ENCODE measurements at places on chromosomes 3 and 15.
A peak's percentile ranks its signal among the peaks of the same experiment; 100 is the strongest.

DNA sequence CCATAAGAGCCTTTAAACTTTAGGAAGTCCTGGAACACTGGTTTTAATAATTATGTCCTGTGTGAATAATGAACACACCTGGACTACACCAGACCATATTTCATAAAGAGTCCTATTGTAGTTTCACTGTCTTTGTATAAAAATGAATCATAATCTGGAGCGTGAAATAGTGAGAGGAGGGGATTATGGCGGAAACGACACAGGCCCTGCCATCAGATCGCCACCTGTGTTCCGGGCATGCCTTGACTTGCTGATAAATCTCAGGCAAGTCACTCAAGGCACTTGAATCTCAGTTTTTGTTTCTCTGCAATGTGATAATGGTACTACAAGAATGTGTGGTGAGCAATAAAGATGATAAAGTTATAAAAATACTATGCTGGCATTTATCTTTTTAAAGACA is 995.5 kb downstream of the MCTP2 start:
- no peak for DNase-seq

- no peak for DNase-seq
These were observed 1134.9 kb downstream of the ROBO2 start for GRCh38 chr3:78174821-78175220.

- no peak for DNase-seq
These were observed 289.8 kb upstream of the ROPN1 start for GRCh38 chr3:124281453-124282316.

- DNase-seq = no peak
These were observed 1.0 kb downstream of the C3orf38 start for GRCh38 chr3:88150806-88151205.

- DNase-seq = no peak
These were observed 8.6 kb downstream of the SNRK start for GRCh38 chr3:43294975-43295374.

- DNase-seq = no peak
These were observed 405.7 kb upstream of the RORA start for GRCh38 chr15:61634837-61635236.

- DNase-seq = no peak
These were observed 59.1 kb upstream of the CDV3 start for GRCh38 chr3:133514418-133514817.

- DNase-seq = no peak
These were observed 61.3 kb downstream of the CRYBG3 start for GRCh38 chr3:97882975-97883598.

DNA sequence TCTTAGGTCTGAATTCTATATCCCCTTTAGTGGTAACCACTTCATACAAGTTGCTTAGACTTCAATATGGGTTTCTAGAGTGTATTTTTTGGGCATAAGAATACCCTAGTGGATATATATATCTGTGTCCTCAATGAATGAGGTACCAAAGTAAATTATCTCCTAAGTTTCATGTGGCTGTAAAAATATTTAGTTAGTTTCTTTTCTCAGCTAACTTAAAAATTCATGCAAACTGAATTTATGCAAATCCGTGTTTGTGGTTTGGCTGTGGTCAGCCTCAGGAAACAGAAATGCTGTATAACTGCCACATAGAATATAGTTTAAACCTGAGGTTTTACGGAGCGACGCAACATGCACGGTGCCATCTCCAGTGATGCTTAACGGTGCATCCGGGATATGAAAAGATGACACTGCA is 80.3 kb downstream of the PEX5L start:
- no peak for DNase-seq

- no peak for DNase-seq
These were observed 28.8 kb upstream of the CCDC50 start for GRCh38 chr3:191300422-191300821.

DNA sequence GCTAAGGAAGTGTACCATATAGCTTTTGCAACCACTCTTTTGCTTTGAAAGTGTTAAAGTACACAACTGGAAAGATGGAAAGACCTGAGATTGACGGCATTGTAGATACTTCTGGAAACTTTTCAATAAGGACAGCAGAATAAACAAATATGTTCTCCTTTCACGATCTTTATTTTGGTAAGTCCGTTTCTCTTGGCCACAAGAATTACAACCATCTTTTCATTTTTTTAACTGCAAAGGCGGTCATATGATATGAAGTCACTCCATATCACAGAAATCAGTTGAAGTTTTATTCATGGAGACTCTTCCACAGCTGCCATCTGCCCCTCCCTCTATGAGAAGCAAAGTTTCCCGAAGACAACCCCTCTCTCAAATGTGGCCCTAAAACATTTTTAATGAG is 303.4 kb upstream of the ICE2 start:
- no peak for DNase-seq

GRCh38 chr3:198018416-198018815 is 58.4 kb downstream of the LMLN start:
- no peak for DNase-seq

GRCh38 chr15:44719293-44719999 is 8.1 kb downstream of the B2M start:
- DNase-seq = peak; percentile 45

DNA sequence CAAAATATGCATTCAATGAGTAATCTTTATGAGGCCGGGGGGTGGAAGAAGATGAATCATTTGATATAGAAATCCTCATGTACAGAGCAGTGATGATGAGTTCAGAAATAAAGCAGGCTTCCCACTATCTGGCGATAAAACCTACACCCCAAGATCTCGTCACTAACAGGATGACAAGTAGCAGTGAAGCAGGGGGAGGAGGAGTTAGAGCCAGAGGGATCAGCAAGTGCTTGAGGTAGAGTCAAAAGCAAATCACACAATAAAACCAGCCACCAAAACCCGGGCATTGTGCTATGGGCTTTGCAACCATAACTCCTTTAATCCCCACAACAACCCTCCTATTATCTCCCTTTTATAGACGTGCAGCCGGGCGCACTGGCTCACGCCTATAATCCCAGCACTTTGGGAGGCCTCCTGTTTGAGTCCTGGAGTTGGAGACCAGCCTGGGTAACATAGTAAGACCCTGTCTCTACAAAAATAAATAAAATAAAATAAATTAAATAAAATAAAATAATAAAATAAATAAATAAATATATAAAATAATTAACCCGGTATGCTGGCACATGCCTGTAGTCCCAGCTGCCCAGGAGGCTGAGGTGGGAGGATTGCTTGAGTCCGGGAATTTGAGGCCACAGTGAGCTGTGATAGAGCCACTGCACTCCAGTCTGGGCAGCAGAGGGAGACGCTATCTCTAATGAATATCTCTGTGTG is 53.0 kb downstream of the STARD5 start:
- DNase-seq = no peak

DNA sequence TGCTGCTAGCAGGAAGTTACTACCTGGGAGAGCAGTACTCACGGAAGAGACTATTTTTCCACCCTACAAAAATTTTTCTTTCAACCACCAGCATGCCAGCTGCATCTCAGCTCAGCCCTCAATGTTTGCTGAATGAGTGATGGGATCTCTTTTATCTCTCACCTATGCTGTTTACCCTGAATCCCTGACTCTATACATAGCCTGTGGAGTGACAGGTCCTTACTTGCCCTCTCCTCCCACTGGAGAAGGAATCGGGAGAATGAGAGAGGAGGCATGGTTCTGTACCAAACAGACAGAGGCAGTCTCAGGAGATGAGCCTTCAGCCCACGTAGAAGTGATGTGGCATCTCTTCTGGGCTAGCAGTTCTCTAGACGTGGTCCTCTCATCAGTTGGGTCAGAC is 6.7 kb upstream of the DGKG start:
- DNase-seq = no peak
